ENCODE measurements at places on chromosomes 16 and 17.
A peak's percentile ranks its signal among the peaks of the same experiment; 100 is the strongest.

DNA sequence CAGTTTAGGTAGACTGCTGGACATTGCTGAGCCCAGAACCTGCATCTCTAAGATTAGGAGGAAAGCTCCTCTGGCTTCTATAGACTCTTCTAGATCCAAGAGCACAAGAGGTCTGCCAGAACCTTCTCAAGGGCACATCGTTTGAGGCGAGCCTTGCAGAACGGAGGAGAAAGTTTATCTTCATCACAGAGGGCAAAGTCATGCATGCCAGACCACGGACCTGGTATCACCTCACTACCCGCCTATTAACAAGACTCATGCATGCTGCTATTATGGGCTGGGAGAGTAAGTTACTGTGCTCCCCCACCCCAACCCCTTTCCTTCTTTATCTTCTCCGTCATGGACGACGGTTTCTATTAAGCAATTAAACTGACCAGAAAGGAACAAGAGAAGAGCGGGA, 23.3 kb downstream of the MYH11 start:
- DNase-seq, result no peak

GRCh38 chr16:51986301-51986700, 560.6 kb downstream of the TOX3 start:
- no peak for DNase-seq

- no peak for DNase-seq
Measured at GRCh38 chr16:72938795-72939164, 109.1 kb downstream of the ZFHX3 start.

DNA sequence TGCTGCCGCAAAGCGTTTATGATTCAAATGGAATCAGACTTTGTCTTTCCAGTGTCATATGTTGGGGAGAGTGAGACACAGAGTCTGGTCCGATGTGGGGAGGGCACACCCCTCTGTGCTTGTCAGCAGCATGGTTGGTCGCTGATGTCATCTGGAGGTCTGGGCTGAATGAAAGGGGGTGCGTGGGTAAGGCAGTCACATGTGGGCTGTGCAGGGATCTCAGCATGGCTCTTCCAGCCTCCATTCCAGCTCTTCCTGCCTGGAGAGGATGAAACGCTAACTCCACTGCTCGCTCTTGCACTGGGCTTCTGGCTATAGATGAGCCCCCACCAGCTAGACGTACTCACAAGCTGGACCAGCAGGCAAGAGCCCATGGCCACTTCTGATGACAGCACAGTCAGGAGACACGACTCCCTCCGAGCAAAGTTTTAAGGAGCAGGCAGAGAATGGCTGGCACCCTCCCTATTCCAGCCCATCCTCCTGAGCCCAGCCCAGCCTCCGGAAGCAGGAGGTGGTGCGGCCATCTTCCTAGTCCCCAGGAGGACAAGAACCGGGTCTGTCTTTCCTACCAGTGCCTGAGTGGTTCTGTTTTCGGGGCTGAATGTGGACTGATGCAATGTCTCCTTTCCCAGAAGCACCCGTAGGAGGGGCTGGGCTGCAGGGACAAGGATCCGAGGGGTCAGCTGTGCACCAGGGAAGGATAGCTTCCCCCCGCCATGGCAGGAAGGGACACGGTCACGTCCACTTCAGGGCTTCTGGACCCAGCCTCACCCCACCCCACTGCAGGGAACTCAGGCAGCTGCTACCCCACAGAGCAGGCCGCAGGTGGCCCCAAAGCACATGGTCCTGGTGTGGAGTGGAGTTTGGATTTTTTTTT, 41.5 kb upstream of the CBFA2T3 start:
- peak; percentile 44 for DNase-seq

- DNase-seq, result peak; percentile 72
Measured at GRCh38 chr16:84599521-84600202, 18.2 kb downstream of the COTL1 start.

DNA sequence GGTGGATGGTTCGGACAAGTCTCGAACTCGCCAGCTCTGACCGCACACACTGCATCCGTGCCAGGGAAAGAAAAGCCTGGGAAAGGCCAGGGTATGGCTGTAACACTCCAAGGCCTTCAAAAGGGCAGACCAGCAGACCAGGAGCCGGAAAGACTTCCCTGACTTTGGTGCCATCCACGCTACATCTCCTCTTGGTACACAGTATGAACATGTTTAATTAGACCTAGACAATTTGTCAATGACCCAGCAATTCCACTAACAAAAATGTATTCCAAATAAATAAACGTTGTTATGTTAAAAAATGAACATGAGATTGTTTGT, 637 bp upstream of the HDAC5 start:
- DNase-seq, result no peak

GRCh38 chr17:72590382-72590781, 469.6 kb downstream of the SOX9 start:
- no peak for DNase-seq

- no peak for DNase-seq
Measured at GRCh38 chr17:76250141-76250540, 9.8 kb upstream of the RNF157 start.

DNA sequence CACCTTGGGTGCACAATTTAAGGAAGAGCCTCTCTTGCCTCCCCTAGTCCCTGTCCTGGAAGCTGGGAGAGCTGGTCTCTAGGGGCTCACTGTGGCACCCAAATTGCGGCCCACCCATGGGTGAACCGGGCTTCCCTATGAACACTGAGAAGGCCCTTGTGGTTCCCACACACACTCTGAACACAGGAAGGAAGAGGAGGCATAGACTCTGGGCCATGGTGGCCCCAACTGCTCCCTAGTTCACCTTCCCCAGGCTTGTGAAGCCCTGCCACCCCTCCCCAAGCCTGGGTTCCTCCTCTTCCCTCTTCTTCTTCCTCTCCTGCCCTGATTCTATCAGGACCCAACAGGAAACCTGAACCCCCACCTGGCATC, 10.5 kb downstream of the SREBF1 start:
- DNase-seq, result no peak

- peak; percentile 95 for DNase-seq
Measured at GRCh38 chr17:8125154-8125946, 1.4 kb upstream of the HES7 start.

DNA sequence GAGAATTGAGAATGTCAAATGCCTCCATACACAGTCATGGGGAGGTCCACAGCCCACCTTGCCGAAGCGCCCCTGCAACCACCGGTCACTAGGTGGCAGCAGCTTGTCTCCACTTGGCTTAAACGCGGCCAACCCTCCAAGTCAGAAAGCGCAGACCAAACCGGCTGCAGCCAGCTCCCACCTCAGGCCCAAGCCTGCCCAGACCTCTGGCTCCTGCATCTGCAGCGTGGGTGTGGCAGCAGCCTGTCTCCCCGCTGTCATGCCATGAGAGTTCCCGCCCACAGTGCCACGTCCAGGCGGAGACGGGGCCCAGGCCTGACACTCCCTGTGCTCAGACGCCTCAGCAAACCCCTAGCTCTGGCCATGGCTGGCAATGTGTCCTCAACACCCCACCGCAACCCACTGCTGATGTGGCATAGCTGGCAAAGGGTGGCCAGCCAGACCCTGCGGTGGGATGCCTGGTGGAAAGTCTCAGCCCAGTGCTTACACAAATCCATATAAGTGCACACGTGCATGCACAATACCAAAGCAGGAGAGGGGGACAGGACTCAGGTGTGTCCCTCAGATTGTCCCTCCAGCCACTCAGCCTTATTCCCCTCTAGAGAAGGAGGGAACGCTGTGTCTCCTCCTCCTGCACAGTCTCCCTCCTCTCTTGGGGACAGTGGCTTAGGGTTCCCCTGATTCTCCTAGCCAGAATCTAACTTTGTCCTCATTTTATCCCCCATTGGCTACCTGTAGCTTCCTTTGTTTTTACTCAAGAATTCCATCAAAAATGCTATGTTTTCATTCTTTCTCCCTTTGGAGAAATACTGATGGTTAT, 10.9 kb downstream of the COPZ2 start:
- DNase-seq, result peak; percentile 80

GRCh38 chr17:39729280-39729851, 966 bp downstream of the MIEN1 start:
- DNase-seq, result no peak
